Epithelial cell of proximal tubule (primary cell): ENCODE measurements at places on chromosomes 1 and 21. TPM values are rescaled to one million over a fixed set of nuclear protein-coding genes. Genes with fewer than 3 reads are reported as not detected.

DNA sequence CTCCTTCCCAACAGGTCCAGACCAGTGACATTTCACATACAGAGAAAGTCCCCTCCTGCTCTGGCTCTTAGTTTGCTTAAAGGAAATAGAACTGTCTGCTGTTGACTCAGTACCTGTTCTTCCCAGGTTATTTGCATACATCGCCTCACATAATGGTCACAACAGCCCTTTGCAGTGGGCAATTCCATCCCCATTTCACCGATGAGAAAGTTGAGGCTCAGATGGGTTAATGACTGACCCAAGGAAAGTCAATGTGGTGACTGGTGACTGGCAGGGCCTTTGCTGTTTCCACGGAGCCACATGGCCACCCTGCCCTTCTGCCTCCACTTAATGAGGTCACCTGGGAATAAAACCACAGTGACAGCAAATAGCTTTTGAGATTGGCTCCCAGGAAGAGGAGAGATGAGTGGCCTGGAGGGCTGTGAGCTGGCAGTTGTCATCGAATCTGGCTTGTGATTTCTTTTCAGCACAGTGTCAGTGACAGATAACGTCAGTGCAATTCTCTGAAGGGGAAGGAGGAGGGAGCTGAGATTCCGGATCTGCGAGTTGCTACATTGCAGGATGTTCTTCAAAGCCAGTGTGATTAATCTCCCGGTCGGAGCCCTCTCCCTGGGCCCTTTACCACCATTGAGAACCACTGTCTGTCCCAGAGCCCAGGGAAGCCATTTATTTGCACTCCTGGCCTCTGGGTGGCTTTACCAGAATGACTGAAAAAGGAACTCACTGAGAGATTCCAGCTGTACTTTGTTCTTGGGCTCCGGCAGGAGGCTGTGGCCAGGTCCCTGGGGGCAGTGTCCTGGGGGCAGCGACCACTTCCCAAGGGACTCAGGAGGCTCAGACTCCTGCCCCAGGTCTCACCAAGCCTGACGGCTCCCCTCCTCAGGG is 117.2 kb downstream of the CNIH3 start:
- no peak for DNase-seq

GRCh38 chr1:246573491-246573890 is 7.2 kb downstream of the CNST start:
- no peak for DNase-seq

GRCh38 chr1:33626801-33627200 is 154.4 kb downstream of the ZSCAN20 start:
- DNase-seq: no peak

DNA sequence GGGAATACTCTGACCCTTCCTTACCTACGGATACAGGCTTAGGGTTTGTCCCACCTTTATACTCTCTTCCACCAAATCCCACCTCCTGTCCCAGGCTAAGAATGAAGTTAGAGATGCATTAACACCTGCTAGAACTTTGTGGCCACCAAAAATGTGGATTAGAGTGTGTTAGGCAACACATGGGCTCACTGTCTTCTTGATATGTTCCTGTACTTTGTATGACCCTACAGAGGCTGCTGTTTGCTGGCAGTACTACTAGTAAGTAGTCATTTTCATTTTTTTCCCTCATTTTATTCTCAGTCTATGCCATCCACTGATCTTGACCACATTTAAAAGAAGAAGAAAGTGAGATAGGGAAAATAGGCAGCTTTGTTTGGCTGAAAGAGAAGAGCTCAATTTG is 21.0 kb upstream of the TMEM39B start:
- DNase-seq: no peak

DNA sequence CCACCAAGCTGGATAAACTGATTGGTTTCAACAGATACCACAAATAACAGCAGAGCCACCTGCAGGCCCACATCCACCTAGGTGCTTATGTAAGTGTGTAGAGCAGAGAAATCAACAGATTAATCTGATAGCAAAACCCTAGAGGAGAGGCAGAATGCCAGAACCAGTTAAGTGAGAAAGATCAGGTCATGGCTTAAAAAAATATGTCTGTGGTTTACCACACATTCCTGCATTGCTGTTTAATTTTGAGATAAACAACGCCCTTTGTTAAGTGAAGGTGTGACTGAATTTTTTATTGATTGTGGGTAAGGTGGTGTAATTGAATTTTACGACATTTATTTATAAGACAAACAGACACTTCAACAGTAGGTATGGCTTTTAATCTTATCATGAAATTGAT is 21.2 kb downstream of the CRNN start:
- DNase-seq: no peak

DNA sequence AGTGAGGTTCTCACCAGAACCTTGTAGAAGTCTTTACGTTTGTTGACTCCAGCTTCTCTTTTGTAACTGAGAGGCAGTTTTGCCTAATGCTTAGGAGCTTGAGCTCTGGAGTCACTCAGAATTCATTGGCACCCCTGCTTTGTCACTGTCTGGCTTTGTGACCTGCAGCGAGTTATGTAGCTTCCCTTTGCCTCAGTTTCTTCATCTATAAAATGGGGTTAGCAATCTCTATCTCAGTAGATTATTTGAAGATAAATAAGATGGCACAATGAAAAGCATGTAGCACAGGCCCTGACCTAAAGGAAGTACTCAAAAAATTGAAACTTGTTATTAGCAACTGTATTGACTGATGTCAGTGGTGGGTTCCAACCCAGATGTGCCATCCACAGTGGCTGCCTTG is 8.1 kb downstream of the DHDDS start:
- no peak for DNase-seq

GRCh38 chr1:115261496-115261895 is 76.6 kb downstream of the NGF start:
- no peak for DNase-seq

DNA sequence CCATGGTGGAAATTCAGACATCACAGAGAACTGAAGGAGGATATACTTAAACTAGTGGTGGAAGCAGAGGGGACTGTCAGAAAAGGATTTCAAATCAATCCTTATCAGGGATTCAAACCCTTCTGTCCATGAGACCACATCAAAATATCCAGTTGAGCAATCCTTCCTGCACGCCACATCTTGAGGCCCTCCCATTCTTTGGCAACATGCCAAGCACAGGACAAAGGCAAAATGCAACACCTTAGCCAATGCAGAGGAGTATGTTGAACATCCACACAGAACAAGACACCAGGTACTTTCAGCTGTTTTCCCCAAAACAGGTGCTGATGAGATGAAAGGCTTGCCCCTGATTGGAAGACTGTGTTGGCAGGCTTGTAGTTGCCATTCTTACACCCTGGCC is 81.8 kb upstream of the PLXNA2 start:
- no peak for DNase-seq

GRCh38 chr1:8307628-8308027 is 10.3 kb upstream of the SLC45A1 start:
- DNase-seq: no peak

DNA sequence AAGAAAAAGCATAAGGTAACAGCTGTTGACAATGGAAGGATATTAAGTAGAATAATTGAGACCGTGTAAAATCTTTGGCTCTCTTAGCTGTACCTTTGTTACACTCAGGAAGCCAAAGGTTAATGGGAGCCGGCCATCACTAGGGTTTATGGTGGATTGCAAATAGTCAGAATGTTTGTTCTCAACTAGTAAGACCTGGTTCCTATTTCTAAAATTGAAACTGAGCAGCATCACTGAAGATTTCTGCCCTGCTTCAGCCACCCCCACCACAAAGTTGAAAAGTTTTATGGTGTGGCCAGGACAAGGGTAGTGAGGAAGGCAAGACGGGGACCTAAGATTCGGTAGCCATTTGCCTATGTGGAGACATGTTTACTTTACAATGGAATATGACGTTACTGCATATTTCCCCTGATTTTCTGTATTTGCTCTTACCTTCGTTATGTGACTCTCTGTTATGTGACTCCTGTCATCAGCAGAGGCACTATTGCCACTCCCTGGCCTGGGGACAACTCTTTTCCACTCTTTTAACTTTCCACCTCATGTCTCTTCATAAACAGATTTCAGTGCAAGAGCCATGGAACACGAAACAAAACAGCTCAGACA is 41.4 kb upstream of the KIF1B start:
- DNase-seq: no peak

DNA sequence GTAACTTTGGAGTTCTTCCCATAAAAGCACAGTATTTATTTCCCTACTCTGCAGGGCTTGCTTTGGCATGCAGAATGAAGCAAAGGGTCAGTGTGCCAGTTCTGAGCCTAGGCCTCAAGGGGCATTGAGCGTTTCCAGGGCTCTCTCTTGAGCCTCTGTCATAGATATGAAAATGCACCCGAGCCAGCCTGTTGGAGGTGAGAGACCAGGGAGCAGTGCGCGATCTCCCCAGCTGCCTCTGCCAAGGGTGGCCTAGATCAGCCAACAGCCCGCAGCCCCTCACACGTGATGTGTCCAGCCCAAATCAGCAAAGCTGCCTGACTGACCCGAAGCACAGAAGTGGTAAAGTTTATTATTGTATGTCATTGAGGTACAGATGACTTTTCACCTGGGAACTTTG is 63.7 kb downstream of the TENT5C start:
- no peak for DNase-seq

GRCh38 chr1:183194527-183195141 is 8.6 kb downstream of the LAMC2 start:
- no peak for DNase-seq

GRCh38 chr1:39976732-39977131 is 21.8 kb downstream of the MFSD2A start:
- DNase-seq: no peak

The RIMKLA gene
- total RNA-seq: 0.14 and 1.7 TPM in 2 replicates

The CFHR3 gene
- total RNA-seq: not detected in 2 replicates

The CIART gene
- 0.51 and 3.6 TPM in 2 replicates for total RNA-seq

The TTC34 gene
- 0.07 and 0.46 TPM in 2 replicates for total RNA-seq

The AVPR1B gene
- not detected in 2 replicates for total RNA-seq

The THBS3 gene
- 4.9 and 13.2 TPM in 2 replicates for total RNA-seq
